Coronary artery (tissue), 2 donors: ENCODE measurements at places on chromosomes 13 and 19.

- no peak for DNase-seq
Measured at GRCh38 chr19:8370176-8371010, 6.4 kb downstream of the ANGPTL4 start.

DNA sequence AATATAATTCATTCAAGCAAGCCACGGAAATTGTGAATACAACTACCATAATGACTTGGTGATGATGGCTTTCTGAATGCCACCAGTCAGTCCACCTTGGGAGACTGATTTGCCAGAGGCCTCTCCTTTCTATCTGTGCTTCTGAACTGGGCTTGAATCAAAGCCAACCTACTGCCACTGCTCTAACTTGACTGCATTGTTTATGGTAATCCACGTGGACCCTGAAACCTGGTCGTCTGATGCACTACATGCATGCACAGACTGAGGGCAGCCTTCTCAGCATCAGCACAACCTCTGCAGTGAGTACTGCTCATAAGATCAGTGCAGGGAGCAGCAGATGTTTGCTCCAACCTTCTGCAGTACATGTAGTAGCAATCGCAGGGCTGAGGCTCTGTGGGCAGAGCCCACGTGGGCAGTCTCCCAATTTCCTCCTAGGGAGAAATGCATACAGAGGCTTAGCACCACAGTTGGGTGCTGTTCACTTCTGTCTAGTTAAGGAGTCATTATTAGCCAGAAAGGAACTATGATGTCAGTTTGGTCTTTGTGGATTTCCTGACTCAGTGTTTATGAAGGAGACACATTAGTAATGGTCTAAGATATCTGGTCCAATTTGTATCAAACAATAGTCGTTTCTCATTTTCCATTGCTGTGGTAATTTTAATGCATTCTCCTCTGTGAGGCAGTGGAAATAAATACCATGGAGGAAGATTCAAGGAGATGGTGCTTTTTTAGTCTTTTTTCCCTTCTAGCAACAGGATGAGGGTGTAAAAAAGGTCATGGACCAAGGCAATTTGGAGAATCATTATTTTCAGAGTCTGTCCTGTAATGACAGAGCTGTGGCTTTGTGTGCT is 82.5 kb downstream of the AKAP11 start:
- no peak for DNase-seq

DNA sequence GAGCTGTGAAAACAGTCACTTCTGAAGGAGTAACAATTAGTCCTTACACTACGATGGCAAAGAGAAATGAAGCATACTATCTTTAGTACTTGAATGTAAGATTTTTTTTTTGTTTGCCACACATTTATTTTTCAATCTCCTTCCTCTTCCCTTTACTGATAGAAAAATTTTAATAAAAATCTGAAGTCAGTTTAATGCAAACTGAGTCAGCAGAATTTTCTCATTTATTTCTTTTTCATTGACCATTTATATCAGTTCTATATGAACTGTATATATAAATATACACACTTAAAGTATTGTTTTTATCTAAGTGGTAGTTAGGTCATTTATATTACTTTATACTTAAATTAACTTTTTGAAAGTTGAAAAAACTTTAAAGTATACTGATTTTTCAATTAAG is 1009.1 kb upstream of the SPRY2 start:
- no peak for DNase-seq

DNA sequence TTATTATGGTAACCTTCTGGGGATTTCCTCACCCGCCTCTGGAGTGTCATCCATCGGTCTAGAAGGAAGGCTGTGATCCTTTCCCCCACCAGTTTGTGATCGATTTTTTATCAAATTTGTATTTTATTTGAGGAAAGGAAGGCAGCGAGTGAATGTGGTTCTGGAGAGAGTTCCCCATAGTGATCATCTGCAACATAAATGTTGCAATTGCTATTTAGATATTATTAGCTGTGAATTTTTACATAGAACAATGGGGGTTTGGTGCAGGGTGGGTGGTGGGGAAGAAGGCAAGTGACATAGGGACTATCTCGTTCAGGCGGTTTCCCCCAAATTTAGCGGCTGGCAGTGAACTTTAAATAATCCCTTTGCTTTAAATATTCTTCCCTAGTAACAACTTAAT is 1.2 kb downstream of the CDK8 start:
- no peak for DNase-seq

DNA sequence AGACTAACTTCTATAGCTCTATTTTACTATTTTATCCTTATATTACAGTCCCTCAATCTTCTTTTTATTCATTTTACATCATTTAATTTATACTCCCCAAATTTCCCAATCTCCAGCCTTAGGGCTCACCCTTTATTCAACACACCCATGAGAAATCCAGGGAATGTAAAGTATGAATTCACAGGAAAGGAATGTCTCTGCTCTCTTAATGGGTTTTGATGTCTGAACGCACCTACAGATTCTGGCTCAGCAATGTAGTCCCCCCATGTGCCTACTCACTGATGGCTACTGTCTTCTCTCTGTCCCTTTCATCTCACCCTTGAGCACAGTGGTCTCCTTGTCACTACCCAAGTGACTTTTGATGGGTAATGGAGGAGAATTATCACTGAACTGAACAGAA is 32.8 kb downstream of the TNFSF13B start:
- DNase-seq, result no peak

- DNase-seq, result no peak
Measured at GRCh38 chr13:39612023-39612637, 9.1 kb upstream of the LHFPL6 start.

GRCh38 chr13:95239283-95239682 is 62.0 kb downstream of the ABCC4 start:
- no peak for DNase-seq

GRCh38 chr13:26495750-26496149 is 61.7 kb upstream of the WASF3 start:
- DNase-seq, result no peak

DNA sequence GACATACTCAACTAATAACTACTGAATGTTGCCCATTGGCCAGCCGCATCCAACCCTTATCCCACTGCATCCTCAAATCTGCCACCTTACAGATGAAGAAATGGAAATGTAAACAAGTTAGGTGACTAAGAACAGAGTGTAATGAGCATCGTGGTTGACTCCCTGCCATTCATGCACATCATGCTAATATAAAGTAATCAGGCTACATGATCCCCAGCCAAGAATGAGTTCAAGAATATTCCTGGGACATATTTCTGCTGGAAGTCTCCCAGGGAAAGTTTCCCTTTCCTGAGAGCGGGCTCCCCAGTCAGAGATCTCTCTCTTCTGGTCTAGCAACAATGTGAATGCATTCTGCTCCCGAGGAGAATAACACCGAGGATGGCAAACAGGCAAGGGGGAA is 55.9 kb upstream of the SERP2 start:
- no peak for DNase-seq

DNA sequence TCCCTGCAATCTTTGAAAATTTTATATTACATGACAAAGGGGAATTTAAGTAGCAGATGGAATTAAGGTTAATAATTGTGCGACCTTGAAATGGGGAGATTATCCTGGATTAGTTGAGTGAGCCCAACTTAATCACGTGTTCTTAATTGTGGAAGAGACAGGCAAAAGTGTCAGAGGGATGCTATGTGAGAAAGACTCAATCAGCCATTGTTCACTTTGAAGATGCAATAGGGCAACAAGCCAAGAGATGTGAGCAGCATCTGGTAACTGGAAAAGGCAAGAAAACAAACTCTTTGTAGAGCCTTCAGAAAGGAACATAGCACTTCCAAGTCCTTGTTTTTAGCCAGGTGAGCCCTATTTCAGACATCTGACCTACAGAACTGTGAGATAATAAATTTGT is 247.7 kb downstream of the SLITRK1 start:
- DNase-seq, result no peak

GRCh38 chr13:34243403-34243802 is 425.5 kb downstream of the RFC3 start:
- no peak for DNase-seq

GRCh38 chr13:29774830-29775229 is 75.6 kb downstream of the UBL3 start:
- DNase-seq, result no peak

DNA sequence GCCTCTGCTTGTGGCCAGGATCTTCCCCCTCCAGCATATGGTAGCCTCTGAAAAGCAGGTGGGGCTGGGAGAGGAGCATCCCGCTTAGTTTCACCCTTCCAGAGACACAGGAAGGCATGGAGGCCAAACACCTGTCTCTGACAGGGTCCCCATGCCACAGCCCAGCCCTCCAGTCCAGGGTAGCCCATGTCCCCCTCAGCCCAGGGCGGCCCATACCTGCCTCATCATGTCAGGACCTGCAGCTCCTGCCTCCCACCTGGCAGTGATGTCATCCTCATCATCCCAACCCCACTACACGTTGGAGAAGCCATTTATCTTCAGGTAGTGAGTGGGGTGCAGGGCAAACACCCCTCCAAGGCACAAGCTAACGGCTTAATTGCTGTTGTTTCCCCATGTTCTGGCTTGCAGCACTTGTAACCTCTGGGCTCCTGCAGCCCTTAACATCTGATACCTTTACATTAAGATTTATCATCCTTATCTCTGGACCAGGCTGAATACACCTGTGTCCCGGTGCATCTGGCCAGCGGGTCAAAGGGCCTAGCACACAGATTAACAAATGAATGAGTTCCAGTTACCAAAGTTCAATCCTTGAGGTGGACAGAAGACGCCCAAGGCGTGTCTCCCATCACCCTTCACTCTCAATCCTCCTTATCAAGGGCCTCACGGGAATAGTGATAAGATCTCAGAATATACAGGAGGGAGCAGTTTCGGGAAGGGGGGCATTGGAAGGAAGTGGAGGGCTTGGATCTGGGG is 22.2 kb downstream of the ZNF175 start:
- no peak for DNase-seq

GRCh38 chr13:79775830-79776229 is 294.9 kb downstream of the NDFIP2 start:
- no peak for DNase-seq

GRCh38 chr13:25062479-25062878 is 33.5 kb upstream of the PABPC3 start:
- DNase-seq, result no peak
